ENCODE measurements at places on chromosomes 4 and X. TPM values are rescaled to one million over a fixed set of nuclear protein-coding genes. Genes with fewer than 3 reads are reported as not detected.

Gene CSN3
- total RNA-seq = not detected

DNA sequence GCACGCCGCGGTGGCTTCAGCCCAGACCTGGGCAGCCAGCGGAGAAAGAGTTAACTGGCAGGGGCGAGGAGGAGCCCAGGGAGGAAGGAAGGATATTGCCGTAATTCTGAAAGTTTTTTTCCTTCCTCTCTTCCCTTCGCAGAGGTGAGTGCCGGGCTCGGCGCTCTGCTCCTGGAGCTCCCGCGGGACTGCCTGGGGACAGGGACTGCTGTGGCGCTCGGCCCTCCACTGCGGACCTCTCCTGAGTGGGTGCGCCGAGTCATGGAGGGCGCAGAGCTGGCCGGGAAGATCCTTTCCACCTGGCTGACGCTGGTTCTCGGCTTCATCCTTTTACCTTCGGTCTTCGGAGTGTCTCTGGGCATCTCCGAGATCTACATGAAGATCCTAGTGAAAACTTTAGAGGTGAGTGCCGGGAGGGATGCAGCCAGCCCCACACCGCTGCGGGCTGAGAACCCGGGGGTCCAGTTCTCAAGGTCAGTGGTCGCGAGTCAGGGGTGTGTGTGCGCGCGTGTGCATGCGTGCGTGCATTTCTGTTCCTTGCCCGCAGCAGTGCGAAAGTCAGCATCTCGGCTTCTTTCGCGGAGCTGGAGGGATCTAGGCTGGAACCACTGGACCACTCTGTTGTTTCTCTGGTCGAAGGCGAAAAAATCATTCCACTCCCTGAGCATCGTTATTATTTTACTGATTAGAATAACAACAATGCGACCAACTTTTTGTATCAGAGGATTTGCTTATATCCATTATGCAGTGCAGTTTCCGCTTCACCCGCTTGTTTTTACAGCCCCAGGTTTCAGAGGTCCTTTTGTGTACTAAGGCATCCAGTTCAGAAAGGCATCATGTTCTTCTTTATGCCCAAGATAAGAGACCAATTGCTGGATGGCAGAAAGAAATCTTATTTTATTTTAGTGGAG, 709 bp downstream of the GPAT3 start:
- H3K27ac ChIP-seq = peak overlapping the region; percentile 85
- H3K4me1 ChIP-seq = peaks cover 15% of the 10 kb centered on the region
- H3K36me3 ChIP-seq = no peaks in the 10 kb centered on the region
- H3K27me3 ChIP-seq = no peaks in the 10 kb centered on the region

DNA sequence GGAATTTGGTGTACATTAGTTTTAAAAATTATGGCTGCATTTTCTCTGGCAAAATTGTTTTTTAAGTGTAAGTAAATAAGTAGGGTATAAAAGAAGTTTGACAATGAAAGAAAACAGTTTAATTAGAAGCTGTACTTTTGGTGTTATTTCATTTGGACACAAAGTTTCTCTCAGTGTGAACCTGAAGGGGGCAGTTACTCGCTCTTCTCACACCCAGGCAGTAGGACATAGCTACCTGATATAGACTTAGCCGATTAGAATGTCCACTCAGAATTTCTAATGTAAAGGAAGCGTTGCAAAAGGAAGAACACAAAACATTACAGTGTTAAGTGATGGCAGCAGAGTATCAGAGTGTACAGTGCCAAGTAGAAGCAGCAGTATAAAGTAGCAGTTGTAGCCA, 311.9 kb upstream of the TECRL start:
- no peaks in the 10 kb centered on the region for H3K4me1 ChIP-seq
- no peak overlapping the region for H3K27ac ChIP-seq
- H3K4me3 ChIP-seq = no peak overlapping the region
- no peak for DNase-seq

DNA sequence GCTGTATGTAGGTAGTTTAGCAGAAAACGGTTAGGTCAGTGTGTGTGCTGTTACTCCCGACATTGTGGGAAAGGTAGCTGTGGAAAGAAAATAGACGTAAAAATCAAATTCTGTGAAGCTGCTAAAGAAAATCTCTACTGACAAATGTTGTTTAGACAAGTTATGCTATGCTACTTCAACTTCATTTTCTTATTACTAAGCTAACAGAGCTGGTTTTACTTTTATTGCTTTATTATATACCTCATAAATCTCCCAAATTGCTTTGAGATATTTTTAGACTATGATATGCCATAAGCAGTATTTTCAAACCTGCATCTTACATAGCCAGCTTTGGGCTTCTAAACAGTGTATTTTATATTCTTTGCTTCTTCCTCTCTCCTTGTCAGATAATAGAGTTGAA, 108.2 kb upstream of the PACRGL start:
- no peaks in the 10 kb centered on the region for H3K36me3 ChIP-seq
- no peaks in the 10 kb centered on the region for H3K27me3 ChIP-seq
- H3K27ac ChIP-seq = no peak overlapping the region

Gene GUCY1A1
- total RNA-seq = 0.57 TPM

Gene F9
- 0.08 TPM for total RNA-seq

Gene PGAM4
- total RNA-seq = not detected

Measured in Panc1 (cell line).